ENCODE measurements at places on chromosomes 16 and 17.

- DNase-seq = no peak
These were observed 2.8 kb downstream of the MIEN1 start for GRCh38 chr17:39727556-39727955.

GRCh38 chr16:502179-502943 lies 25.2 kb upstream of the CAPN15 start:
- DNase-seq = no peak

DNA sequence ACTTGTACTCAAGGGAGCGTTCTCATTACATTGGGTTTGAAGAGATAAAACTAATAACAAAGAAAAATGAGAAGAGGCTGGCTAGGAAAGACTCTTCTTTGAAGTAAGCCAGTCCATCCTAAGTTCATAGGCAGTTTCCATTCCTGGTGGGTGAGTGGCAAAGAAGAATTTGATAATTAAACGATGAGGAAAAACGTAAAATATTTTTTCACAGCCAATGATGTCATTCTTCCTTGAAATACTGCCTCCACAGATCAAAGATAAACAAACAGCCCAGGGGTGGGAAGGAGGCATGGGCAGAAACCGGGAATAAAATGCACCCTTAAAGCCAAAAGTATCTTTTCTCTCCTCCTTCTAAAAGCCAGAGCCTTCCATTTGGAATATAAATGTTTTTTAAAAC lies 346.6 kb downstream of the PMP22 start:
- no peak for DNase-seq

GRCh38 chr16:81846105-81846504 lies 67.0 kb downstream of the PLCG2 start:
- DNase-seq = no peak

DNA sequence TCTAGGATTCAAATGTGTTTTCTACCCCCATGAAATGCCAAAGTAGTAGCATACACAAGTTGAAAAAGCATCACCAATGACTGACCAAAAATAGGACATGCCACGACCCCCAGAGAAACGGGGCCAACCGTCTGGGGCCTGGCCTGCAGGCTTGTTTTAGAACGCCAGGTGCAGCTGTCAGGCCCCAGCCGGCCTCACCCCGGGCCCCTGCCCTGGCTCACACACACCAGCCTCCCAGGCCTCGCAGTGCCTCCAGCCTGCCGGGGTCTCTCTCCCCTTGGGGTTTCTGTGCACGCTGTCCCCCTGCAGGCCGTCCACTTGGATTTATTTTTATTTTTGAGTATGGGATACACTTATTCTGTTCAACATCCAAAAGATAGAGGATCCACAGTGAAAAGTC lies 7.9 kb downstream of the KATNB1 start:
- no peak for DNase-seq

Measured in cardiac septum (tissue), 1 donor.